Fibroblast of skin of right quadriceps (primary cell): ENCODE measurements at places on chromosomes 13 and 19.

GRCh38 chr13:101700598-101700997 is 248.1 kb downstream of the ITGBL1 start:
- DNase-seq = no peak

DNA sequence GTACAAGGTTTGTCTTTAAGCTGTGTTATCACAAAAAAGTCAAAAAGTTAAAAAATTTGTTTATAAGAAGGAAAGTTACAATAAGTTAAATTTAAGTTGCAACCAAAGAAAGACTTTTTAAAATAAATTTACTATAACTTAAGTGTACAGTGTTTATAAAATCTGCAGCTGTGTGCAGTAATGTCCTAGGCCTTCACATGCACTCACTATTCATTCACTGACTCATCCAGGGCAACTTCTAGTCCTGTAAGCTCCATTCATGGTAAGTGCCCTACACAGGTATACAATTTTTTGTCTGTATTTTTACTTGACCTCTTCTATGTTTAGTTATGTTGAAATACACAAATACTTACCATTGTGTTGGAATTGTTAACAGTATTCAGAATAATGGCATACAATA is 667.9 kb upstream of the SLITRK5 start:
- DNase-seq = no peak

- DNase-seq = no peak
These were observed 293.7 kb downstream of the POU4F1 start for GRCh38 chr13:78309497-78310180.

DNA sequence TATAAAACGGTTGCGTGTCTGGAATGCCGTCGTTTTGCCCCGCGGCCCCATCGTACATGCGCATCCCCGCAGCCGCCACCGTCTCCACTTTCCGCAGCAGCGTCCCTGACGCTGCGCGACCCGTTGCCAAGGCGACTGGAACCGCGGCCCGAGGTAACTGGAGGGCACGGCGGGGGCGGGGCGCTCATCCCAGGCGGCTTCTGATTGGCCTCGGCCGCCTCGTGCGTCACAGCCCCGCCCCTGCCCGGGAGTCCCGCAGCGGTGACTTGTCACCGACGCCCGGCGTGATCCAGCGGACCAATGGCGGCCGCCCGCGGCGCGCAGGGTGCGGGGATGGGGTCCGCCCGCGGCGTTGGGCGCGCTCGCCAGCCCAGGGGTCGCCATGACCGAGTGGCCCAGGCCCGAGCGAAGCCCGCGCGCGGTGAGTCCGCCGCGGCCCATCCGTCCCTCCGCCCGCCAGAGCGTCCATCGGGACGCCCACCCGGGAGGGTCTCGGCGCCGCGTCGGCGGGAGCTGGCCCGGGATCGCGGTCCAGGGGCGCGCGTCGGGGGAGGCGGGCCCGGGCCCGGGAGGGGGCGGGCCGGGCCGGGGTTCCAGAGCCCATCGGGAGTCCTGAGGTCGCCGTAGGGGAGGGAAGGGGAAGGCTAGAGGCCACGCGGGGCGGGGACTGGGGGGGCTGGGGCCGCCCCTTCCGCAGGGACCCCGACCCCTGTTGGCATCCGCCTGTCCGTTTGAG is at the start of gene ZSCAN1:
Gene ZSCAN1, plus strand, starts transcription at position 285 of the 736 bp plus-strand sequence. CDS start 3,812 bp downstream, outside the sequence.
- DNase-seq = peak; percentile 86

GRCh38 chr13:48411841-48412531 is 927 bp downstream of the LPAR6 start:
- DNase-seq = peak; percentile 11

DNA sequence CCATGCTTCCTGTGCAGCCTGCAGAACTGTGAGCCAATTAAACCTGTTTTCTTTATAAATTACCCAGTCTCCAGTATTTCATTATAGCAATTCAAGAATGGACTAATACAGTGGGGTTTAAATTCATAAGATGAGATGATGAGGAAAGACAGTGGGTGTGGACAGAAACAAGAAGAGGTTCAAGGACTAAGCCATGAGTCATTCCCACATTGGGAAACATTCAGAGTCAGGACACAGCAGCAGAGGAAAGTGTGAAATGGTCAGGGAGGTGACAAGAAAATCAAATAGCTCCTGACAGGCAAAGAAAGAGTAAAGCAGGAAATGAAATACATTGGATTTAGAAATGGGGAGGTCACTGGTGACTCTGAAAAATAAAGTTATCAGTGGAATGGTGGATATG is 9.1 kb downstream of the ZNF841 start:
- no peak for DNase-seq

DNA sequence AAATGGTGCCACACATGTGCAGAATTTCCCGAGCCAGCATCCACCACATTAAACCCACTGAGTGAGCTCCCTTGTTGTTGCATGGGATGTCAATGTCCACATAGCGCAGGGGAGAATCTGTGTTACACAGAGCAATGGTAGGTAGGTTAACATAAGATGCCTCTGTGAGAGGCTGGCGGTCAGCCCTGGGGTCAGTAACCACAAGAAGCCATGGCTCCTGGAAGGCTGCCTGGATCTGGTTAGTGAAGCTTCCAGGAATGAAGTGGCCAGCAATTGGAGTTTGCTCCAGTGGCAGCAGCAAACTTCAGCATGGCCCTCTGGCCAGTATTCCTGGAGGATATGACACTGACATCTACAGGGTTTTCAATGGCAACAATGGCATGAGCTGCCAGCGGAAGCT is 37.0 kb upstream of the PCDH9 start:
- DNase-seq = no peak

DNA sequence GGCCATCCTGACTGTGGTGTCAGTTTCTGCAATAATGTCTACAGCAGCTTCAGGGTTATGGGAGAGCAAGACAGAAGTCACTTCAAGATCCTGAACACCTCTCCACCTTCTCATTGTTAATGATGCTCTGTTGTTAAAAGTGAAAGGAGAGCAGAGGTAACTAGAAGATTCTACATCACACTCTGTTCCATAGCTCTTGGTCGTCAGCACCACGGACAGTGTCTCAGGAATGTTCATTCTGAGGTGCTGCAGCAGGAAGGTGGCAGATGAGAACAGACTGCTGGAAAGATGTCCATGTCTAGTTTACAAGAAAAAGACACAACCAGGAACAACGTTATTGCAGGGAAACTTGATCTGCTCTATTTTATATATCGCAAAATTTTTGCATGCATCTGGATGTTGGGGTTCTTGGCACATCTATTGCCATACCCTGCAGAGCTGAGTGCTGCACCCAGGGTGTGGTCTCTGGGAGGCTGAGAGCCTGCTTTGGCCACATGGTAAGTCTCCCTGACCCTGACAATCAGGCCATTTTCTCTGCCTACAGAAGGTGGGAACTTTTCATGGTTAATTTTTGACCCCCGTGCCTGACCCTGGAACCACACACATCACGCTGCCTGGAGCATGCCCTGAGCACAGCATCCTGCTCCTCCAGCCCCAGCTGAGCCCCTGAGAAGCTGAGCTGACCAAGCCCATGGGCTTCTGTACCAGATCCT is 12.7 kb downstream of the CEACAM21 start:
- peak; percentile 8 for DNase-seq

- DNase-seq = no peak
These were observed at the start of gene GRIK5 for GRCh38 chr19:42069619-42070351. Gene GRIK5, minus strand, starts transcription at chr19:42070206. Its CDS starts 4,436 bp downstream, at chr19:42065770.

DNA sequence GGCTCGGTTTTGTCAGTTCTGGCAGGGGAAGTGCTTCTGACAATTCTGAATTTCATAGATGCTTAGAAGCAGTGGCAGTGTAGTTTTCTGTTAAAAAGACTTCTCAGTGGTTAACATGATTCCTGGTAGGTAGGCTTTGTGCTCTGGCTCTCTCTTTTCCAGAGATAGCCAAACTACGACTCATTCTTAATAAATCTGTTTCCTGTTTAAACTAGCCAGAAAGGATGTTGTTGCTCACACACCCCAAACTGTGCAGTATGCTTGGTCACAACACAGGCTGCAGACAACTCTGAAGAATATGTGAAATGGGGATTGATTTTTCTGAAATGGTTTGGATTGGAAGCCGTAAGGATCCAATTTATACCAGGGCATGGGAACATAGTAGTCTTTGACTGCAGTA is 711.5 kb downstream of the PCDH17 start:
- DNase-seq = peak; percentile 32

DNA sequence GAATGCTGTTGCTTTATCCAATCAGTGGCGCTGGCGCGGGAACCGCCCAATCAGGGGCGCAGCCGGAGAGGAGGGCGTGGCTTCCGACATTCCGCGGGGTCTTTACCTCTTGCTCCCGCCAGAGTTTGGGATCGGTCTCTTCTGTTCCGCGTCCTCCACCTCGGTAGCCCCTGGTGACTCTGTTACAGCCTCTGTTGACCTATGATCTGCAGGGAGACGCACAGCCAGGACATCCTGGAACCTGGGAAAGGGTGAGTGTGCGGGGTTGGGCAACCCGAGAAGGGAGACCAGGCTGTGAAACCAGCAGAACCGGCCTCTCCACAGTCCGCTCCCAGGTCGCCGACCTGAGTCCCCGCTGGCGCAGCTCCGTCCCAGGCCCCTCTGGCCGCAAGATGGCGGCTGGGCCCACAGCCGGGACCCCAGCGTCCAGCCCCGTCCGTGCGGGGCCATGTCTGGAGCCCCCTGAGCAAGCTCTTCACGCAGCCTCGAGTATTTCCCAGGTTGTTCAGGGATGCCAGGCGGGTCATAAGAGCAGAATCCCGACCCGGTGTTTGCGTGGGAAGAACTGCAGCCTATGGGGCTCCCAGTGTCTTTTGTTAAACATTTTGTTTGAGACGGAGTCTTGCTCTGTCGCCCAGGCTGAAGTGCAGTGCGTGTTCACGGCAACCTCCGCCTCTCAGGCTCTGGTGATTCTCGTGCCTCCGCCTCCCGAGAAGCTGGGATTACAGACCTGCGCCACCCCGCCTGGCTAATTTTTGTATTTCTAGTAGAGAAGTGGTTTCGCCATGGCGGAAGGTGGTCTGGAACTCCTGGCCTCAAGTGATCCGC is 4.4 kb upstream of the ZNF681 start:
- DNase-seq = peak; percentile 47

GRCh38 chr13:99908140-99908803 is 63.3 kb downstream of the ZIC5 start:
- no peak for DNase-seq

DNA sequence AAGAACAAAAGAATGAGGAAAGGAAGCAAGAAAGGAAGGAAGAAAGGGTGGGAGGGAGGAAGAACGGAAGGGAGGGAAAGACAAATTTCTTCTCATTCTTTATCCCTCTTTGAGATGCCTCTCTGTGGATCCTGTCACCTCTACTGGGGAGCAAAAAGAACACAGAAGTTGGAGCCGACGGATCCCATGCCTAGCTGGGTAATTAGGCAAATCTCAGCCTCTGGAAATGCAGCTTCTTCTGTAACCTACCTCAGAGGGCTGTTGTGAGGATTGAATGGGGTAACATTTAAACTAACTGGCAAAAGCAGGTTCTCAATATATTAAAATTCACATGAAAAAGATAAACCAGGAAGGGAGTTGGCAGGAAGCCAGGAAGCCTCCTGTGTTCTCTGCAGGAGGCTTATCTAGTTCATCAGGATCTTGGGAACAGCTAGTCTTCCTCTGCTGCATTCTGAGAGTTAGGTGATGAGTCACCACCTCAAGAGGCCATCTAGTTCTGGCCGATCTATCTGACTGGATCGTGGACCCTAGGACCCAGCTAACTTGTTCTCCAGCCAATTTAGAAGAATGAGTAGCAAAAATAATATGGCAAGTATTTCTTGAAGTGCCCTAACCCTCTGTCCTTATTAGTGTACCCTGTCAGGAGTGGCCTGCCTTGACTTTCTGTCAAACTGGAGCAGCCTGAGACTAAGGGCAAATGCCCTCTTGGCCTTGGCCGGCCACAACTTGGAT is 15.2 kb upstream of the CPB2 start:
- DNase-seq = peak; percentile 57

- no peak for DNase-seq
These were observed 20.3 kb upstream of the GGACT start for GRCh38 chr13:100608906-100609305.

DNA sequence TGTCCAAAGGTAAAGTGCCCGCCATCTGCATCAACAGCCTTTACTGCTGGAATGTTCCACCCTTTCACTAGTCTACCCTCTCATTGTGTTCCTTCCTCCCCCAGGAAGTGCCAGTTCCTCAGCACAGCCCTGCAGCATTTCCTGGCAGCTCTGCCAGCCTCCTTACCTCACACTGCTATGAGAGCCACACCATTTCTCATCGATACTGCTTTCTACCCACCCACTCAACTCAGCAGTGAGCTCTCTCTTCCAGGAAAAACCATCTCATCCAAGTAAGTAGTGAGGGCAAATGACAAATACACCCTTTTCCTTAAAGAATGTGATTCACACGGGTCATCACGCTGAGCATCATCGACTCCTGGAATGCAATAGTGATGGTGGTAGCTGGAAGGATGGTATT is 19.8 kb downstream of the UQCRFS1 start:
- no peak for DNase-seq

DNA sequence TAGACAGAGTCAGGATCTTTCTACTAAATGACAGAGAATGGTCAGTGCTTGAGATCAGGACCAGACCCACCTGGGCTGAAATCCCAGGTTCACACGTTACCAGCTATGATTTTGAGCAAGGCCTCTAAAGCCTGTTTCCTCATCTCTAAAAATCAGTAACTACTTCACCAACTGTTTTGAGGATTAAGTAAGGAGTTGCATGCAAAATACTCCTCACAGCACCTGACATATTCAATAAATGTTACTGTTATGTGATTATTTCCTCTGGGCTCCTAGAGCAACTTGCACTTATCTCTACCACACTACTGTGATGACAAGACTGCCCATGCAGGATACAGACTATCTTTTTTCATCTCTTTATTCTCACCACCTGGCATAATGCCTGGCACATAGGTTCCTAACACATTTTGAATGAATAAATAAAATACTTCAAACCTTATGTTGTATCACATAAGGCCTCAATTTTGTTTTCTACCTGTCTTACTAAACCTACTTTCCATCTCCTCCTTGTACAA is 1.8 kb downstream of the KATNAL1 start:
- DNase-seq = no peak

GRCh38 chr19:4518345-4519171 is at the start of gene PLIN4:
Gene PLIN4, minus strand, starts transcription at chr19:4518486. Its CDS starts 214 bp downstream, at chr19:4518272.
- DNase-seq = peak; percentile 32

DNA sequence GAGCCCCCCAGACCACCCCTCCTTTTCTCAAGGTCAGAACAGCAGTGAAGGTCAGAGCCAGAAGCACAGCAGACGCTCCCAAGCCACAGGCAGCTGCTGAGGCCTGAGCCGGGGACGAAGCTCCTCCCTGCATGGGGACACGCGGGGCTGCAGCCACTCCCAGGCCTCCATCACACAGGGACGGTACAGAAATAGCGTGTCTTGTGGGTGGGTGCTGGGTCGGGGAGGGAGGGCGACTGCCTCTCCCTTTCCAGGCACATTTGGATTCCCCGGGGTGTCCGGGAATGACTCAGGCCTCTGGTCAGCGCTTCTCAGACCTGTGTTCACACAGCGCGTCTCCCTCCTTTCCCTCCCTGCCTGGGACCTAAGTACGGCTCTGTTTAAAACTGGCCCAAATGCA is 33.2 kb downstream of the RASA3 start:
- peak; percentile 90 for DNase-seq
